Renal cortical epithelial cell (primary cell): ENCODE measurements at places on chromosomes 5 and 9.
A peak's percentile ranks its signal among the peaks of the same experiment; 100 is the strongest.

- DNase-seq = no peak
Observed at GRCh38 chr5:42157215-42157614, 232.1 kb downstream of the FBXO4 start.

- DNase-seq = no peak
Observed at GRCh38 chr5:1058083-1058945, 49.7 kb downstream of the NKD2 start.

- DNase-seq = no peak
Observed at GRCh38 chr5:142315096-142315900, 9.5 kb downstream of the SPRY4 start.

- peak; percentile 69 for DNase-seq
Observed at GRCh38 chr5:66307647-66308241, 163.6 kb downstream of the SREK1 start.

- DNase-seq = peak; percentile 57
Observed at GRCh38 chr9:104606152-104606551, 725 bp upstream of the OR13C2 start.

- no peak for DNase-seq
Observed at GRCh38 chr9:7510199-7510598, 289.4 kb downstream of the DMAC1 start.

- DNase-seq = no peak
Observed at GRCh38 chr5:3103262-3103811, 351.9 kb upstream of the IRX2 start.

DNA sequence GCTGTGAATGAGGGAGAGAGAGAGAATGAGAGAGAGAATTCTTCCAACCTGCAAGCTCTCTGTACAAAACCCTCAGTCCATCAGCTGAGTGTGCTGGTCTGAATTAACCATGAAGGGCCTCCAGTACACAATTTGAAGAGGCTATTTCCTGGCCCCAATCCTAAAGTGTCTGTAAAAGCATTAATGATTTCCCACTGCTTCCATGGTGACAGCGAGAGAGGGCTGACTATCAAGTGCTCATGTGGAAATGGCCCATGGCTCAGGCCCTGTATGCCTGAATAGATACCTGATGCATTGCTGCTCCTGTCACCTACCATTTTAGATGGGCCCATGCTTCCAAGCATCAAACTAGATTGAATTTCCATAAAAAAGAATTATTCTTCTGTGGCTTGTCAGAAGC, 592.4 kb downstream of the KIF4B start:
- DNase-seq = no peak

GRCh38 chr9:73565833-73566465, 414.3 kb downstream of the ANXA1 start:
- peak; percentile 59 for DNase-seq

GRCh38 chr9:78325343-78325742, 28.4 kb downstream of the PSAT1 start:
- DNase-seq = peak; percentile 8

DNA sequence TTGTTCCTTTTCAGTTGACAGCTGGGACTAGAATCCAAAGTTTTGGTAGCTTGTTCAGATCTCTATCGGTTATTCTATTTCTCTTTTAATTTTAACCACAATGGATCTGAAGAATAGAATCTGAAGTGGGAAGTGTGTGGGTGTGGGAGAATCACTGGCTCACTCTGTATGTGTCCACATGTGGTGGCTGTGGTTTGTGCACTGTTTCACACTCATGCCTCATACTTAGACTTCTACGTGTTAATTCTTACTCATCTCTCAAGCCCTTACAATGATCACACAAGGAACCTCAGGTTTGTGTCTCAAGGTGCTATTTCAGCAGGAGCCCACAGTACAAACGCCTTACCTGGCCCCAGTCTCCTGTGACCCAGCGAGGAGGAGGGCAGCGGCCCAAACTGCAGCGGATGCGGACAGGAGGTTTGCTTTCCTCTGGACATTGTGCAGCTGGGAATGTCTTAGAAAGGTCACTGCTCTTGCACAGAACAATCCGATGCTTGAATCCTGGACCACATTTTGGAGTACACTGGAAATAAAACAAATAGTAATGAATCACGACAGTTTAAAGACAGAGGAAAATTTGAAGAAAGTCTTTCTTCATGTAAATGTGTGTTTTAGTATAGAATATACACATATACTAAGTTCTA, 309.1 kb downstream of the ADAMTS6 start:
- peak; percentile 87 for DNase-seq

- DNase-seq = peak; percentile 8
Observed at GRCh38 chr5:43560128-43560527, 3.3 kb upstream of the PAIP1 start.

- no peak for DNase-seq
Observed at GRCh38 chr5:176733406-176734262, 76.7 kb upstream of the UNC5A start.

GRCh38 chr9:127742435-127743088, 7.5 kb upstream of the TOR2A start:
- DNase-seq = peak; percentile 23

- peak; percentile 84 for DNase-seq
Observed at GRCh38 chr5:74766418-74766848, 484 bp downstream of the GFM2 start.

DNA sequence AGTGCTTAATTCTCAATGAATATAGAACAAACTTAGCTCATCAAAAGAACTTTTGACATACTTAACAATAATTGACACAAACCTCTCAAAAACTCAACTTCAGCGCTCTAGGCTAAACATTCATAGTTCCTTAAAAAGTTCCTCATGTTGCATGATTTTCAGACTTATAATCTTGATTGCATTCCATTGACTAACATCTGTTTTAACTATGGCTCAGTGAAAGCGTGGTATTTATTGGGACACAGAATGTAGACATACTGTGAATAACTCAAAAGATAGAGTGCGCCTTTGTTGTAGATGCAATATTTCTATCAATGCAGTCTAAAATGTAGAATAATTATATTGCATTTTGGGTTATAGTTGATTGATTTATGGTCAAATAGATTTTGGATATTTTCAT, 227.1 kb upstream of the HAPLN1 start:
- no peak for DNase-seq

GRCh38 chr5:58318468-58318867, 141.4 kb downstream of the PLK2 start:
- no peak for DNase-seq

DNA sequence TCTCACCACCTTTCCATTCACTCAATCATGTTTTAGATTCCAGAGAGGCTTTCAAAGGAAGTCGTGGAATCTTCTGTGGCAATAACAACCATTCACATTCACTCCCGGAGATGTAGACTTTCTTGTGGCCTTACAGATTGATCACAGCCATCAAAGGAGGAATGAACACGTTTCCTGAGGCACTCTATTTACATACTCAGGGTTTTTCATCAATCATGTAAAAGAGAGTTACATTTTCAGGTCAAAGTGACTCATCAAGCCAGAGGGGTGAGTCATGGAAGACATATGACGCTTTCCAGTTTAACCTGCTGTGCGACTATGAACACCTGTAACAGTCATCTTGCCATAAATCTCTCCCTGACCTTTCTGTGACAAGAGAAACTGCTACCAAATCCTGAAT, 39.3 kb upstream of the RAD23B start:
- peak; percentile 97 for DNase-seq

GRCh38 chr5:134411546-134412266, at the start of gene CDKN2AIPNL:
CDKN2AIPNL (minus strand) TSS chr5:134411881; CDS start chr5:134411854, 27 bp downstream.
- DNase-seq = peak; percentile 55

GRCh38 chr9:68793605-68794343, 88.7 kb downstream of the PIP5K1B start:
- no peak for DNase-seq

- DNase-seq = no peak
Observed at GRCh38 chr5:114408847-114409246, 47.0 kb downstream of the KCNN2 start.

DNA sequence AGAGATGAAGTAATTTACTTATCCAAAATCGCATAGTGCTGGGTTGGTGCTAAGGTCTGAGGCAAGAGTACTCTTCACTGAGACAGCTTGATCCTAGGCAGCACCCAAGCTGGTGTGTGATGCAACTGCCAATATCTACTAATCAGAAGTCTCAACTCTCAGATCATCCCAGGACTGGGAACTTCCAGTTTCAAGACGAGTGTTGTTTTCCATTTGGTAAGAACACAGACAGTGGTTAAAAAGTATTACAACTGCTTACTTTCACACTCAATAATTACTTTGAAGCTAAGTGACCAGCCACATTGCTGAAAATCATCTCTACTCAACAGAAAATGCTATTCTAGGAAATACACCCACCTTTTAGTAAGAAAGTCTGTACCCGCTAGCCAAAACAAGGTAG, 45.3 kb downstream of the FBXW11 start:
- no peak for DNase-seq

DNA sequence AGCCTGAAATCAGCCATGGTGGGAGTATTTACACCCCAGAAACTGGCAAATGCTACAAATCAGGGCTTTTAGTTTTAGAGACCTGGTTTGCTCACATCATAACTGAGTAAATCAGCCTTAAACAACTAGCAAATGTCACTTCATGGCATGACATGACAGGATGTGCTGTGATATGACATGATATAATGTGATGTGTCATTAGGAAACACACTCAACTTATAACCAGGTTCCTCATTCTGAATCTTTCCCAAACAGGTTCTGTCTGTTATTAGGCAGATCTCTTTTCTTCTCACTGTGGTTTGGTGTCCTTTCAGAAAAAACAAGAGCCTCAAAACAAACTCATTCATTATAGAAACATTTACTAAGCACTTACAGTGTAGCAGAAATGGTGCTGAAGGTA, 90.5 kb downstream of the ADAMTS12 start:
- no peak for DNase-seq

DNA sequence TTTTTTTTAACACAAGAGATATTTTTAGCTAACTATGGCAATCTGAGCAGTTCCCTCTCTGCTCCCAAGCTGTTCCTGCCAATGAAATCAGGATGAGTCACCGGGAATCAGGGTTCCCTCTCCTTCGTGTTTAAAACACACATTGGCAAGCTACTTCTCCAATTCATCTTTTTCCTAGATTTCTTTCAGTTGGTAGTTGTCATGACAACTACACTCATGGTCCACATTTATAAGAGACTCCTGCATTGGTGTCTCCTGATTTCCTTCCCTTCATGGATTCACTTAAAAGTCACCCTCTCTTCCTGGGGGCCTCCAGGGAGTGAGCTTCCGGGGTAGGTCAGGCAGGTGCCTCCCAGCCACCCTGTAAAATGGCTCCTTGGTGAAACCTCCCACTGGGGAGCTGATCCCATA, 72.3 kb upstream of the NIPAL4 start:
- peak; percentile 93 for DNase-seq

- DNase-seq = no peak
Observed at GRCh38 chr9:98438666-98439065, 183.2 kb upstream of the TBC1D2 start.

GRCh38 chr5:18159331-18159730, 525.1 kb downstream of the TAF11L14 start:
- no peak for DNase-seq

DNA sequence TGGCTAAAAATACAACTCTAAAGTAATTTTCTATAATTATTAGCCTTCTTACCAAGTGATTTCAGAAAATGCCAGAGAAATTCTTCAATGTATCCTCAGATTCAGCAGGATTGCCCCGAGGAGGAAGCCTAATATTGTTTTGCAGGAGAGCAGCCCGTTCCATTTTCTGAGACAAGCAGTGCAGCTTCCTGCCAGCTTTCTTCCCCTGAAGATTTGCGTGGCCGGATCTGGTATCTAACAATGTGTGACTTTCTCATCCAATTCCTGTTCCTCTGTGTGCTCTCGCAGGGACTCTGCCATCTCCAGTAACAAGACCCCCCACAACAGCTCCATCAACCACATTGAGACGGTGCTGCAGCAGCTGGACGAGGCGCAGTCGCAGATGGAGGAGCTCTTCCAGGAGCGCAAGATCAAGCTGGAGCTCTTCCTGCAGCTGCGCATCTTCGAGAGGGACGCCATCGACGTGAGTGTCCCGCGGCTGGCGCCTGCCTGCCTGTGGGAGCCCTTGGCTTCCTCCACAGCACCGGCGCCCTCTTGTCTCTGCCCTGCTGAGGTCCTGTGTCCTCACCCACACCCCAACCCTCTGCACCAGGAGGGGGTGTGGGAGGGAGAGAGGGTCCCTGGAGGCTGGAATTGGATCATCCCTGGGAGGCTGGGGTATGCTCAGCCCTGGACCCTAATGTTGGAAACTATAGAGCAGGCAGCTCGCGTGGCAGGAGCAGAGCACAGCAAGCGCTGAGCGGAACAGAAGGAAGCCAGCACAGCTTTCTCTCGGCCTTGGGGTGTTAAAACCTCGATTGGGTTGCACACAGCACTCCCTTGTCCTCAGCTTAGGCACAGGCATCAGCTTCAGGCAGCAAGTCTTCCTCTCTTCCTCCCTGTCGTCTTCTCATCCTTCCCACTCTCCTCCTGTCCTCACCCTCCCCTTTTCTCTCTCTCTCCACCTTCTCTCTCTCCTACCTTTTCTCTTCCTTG, 216.2 kb downstream of the TRIO start:
- DNase-seq = no peak

DNA sequence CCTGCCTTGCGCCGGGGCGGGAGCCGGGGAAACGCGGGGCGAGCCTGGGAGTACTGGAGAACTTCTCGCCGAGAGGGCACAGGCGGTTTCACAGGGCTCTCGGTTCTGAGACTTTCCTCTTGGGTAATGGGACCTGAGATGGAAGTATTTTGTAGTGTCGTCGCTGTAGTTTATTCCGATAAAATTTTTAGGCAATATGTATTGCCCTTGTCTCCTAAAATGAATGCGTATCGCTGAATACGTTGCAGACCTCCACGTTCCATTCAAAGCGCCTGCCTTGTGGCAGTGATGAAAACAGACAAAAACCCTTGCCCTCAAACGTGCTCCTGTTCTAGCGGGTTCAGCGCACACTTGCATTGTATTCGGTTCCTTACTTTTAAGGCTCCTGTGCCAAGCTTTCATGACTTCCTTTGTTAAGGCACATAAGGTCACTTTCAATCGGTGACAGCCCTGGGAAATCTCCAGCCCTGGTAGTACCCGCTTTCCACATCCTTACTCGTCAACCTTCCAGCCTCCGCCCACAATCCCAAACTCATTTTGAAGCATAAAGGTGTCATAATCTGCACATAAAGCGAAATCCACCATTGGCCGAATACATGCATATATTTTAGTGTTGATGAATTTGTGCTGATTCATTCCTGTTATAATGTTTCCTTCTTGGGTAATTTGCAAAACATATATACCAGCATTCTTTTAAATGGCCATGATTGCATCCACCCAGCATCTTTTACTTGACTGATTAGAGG, 694 bp downstream of the RMI1 start:
- DNase-seq = no peak

DNA sequence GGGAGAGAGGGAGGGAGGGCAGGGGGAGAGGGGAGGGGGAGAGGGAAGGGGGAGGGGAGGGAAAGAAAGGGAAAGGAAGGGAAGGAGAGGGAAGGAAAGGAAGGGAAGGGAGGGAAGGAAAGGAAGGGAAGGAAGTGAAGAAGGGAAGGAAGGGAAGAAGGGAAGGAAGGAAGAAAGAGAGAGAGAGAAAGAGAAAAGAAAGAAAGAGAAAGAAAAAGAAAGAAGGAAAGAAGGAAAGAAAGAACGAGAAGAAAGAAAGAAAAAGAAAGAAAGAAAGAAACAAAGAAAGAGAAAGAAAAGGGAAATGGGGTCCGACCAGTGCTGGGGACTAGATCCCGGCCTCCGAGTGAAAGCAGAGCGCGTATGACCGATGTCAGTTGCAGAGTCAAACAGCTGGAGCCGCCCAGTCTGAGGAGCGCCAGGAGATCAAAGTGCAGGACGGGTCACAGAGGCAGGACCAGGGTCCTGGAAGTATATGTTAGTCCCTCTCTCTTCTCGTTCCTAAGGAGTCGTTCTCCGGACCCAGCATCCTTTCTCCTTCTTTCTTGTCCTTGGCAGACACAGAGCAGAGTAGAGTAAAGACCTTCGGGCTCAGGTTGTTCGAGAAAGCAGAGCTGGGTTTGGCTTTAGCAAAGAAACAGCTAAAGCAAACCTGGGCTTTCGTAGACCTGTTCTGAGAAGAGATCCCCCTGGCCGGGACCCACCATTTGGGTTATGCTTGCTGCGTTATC, 305.4 kb upstream of the MSX2 start:
- DNase-seq = no peak
